Left renal cortex interstitium (tissue), 4 donors: ENCODE measurements at places on chromosomes 12 and 14. TPM values are rescaled to one million over a fixed set of nuclear protein-coding genes. Genes with fewer than 3 reads are reported as not detected.

TAS2R50 gene
- polyA plus RNA-seq: 0.14 TPM

LBHD2 gene
- not detected for polyA plus RNA-seq

PTGER2 gene
- polyA plus RNA-seq: 5.6 TPM

DCP1B gene
- polyA plus RNA-seq: 31.5 TPM

TTC5 gene
- polyA plus RNA-seq: 32.4 TPM

LALBA gene
- polyA plus RNA-seq: not detected

KLRD1 gene
- 0.21 TPM for polyA plus RNA-seq

NRIP2 gene
- 39.5 TPM for polyA plus RNA-seq

GAS2L3 gene
- polyA plus RNA-seq: 23.6 TPM

CLEC2A gene
- not detected for polyA plus RNA-seq

SLC7A8 gene
- 80.6 TPM for polyA plus RNA-seq

C1S gene
- polyA plus RNA-seq: 71.0 TPM

CD9 gene
- 212 TPM for polyA plus RNA-seq

SYNDIG1L gene
- polyA plus RNA-seq: 0.21 TPM

CCDC92 gene
- 40.8 TPM for polyA plus RNA-seq

DPPA3 gene
- polyA plus RNA-seq: not detected

FERMT2 gene
- 185 TPM for polyA plus RNA-seq

YEATS4 gene
- polyA plus RNA-seq: 32.9 TPM

TMPRSS12 gene
- 0.13 TPM for polyA plus RNA-seq

TIMELESS gene
- polyA plus RNA-seq: 37.3 TPM

LRIG3 gene
- 34.7 TPM for polyA plus RNA-seq

HOXC6 gene
- 49.8 TPM for polyA plus RNA-seq

BDKRB1 gene
- 0.82 TPM for polyA plus RNA-seq

CCDC177 gene
- polyA plus RNA-seq: 0.06 TPM

ABCC9 gene
- polyA plus RNA-seq: 22.2 TPM
